H7 (cell line): ENCODE measurements at places on chromosomes 11 and 22. TPM values are rescaled to one million over a fixed set of nuclear protein-coding genes. Genes with fewer than 3 reads are reported as not detected.
A peak's percentile ranks its signal among the peaks of the same experiment; 100 is the strongest.

DNA sequence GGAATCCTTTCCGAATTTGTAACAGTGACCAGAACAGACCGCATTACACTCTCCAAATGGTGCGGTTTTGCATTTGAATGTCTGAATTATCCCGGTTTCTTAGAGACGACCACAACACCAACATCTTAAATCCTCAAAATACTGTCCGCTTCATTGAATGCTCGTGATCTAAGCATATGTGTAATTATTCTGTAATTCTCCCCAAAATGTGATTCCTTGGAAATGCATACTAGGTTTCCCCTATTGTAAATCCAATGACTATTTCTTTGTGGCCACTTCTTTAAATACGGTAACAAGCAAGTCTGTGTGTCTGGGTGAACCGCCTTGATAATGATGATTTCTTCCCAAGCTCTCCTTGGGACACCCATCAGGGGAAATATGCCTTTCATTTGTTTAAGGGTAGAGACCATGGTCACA, 87.3 kb upstream of the DBX1 start:
- DNase-seq = peak; percentile 5

DNA sequence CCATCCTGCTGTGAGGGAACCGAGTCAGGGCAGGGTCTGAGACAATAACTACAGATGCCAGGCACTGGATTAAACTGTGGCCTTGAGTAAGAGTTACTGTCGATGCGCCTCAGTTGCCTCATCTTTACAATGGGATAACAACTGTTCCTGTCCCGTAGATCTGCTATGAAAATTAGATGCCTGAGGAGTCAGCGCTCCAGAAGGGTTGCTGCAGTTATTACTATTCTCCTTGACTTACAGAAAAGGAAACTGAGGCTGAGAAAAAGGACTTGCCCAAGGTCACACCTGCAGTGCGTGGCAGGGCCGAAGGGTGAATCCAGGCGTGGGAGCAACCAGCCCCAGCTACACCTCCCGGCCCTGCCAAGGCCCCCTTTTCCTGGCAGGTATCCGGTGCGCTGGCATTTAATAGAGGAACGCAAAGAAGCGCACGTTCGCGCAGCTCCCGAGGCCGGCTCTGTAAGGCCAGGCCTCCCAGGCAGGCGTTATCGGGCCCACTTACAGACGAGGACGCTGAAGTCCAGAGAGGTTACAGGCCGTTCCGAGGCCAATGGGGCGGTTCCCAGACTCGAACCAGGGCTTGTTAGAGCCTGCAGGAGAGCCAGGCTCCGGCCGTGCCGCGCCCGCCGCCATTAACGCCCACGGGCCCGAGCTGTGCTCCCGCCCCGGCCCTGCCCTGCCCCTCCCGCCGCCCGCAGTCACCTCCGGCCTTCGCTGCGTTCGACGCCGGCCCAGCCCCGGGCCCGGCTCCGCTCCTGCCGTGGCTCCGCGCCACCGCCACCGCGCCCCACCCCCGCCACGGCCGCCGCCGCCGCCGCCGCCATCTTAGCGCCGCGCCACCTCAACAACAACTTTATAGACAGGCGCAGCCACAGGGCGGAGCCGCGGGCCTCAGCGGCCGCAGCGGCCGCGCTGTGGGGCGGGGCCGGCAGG, at the start of gene C11orf68:
C11orf68 (minus strand) TSS at position 852 of the 930 bp plus-strand sequence; CDS start at position 821, 31 bp downstream.
- DNase-seq = no peak

DNA sequence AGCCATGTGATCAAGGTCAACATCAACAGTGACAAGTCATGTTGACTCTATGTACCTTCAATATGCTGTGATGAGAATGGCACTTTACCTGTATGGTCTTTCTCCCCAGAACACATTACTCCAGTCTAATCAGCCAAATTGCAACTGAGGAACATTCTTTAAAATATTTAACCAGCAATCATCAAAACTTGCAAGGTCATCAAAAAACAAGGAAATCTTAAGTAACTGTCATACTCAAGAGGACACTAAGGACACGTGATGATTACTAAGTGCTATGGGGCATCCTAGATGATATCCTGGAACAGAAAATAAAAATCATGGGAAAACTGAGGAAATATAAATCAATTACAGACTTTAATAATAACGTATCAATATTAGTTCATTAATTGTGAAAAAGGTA, 118.9 kb downstream of the EFCAB6 start:
- DNase-seq = no peak

DNA sequence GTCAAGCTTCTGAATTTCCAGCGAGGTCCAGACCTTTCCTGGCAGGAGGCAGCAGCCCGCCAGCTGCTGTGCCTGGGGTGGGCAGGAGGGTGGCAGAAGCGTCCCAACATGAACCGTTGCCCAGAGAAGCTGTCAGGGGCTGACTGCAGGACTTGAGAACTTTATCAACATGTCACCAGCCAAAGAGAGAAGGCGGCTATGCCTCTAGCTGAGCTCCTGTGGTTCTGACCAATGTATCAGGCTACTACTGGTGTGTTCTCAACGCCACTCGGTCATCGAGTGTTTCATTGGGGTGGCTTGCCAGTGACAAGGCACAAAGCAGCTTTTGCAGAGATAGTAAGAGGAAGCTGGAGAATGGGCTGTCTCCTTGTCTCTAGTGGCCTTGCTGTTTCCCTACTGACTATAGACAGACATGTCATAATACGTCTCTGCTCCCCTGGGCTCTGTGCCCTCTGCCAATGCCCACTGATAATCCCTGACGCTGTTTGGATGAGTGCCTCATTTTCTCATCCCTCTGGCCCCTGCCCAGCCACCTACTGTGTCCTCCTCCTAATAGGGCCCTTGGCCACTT, 17.6 kb upstream of the ASCC2 start:
- no peak for DNase-seq

- no peak for DNase-seq
Observed at GRCh38 chr22:50242406-50242949, 2.3 kb downstream of the TUBGCP6 start.

DNA sequence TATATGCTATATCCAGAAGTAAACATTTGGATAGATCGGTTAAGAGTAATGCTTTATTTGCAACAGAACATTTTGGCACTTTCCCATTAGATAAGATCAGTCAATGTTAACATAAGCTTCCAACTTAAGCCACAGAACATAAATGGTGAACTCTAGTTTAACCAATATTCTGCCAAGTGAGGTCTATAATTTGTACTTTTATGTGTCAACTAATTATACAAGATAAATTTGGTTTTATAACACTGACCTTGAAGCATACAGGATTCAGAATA, 23.5 kb upstream of the BLID start:
- DNase-seq = no peak

- DNase-seq = no peak
Observed at GRCh38 chr11:111387363-111387762, 8.3 kb upstream of the POU2AF1 start.

DNA sequence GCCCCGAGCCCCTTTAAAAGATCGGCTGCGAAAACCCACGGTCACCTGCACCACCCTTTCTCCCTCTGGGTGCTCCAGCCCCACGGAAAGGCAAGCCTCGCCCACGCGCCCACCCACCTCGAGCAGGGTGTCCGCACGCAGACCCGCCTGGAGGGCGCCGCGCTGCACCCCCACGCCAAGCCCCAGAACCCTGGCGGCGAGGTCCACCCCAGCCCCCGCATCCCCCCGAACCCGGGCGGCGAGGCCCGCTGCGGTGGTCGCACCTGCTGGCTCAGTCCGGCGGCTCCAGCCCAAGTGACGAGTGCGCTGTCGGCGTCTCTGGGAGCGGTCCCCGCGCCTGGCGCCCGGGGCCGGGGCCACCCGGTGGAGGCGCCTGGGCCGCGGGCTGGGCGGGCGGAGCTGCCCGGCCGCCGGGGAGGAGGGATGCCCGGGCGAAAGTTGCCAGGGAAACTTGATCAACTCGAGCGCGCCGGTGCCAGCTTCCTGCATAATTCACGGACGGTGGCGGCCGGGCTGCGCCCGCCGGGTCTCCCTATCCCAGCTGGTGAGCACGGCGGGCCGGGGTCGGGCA, 1.1 kb downstream of the SHANK2 start:
- DNase-seq = peak; percentile 78

GRCh38 chr11:69699213-69699612, 4.6 kb downstream of the FGF19 start:
- peak; percentile 15 for DNase-seq

DNA sequence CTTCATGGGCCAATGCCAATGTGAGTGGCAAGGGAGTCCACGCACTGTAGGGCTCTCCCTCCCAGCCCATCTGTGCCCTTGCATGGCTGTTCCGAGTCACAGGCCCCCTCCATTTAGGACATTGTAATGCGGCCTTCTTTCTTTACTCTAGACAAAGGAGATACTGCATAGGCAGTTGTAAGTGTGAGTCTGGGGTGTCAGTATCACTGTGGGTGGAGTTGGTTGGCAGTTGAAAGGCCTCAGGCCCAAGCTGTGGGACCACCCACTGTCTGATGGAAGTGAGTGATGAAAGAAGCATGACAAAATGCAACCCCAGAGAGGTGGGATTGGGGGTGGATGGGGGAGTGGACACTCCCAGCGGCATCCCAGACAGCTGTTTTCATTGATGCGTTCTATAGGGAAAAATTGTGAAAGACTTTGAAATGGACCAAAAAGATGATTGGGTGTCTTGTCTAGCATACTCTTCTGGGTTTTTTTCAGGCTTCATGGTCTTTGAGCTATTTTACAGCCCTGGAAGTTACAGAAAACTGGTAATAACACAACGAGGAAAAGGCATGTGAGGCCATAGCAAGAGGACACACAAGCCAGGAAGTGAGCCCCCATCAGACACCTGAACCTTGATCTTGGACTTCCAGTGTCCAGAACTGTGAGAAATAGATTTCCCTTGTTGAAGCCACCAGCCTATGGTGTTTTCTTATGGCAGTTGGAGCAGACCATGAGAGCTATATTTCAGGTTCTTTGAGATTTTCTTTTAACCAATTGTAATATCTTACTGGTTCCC, 114.6 kb downstream of the NECTIN1 start:
- DNase-seq = peak; percentile 50

GRCh38 chr11:87572881-87573280, 535.1 kb downstream of the TMEM135 start:
- DNase-seq = no peak

GRCh38 chr11:124970925-124971324, 16.9 kb downstream of the CCDC15 start:
- peak; percentile 58 for DNase-seq

DNA sequence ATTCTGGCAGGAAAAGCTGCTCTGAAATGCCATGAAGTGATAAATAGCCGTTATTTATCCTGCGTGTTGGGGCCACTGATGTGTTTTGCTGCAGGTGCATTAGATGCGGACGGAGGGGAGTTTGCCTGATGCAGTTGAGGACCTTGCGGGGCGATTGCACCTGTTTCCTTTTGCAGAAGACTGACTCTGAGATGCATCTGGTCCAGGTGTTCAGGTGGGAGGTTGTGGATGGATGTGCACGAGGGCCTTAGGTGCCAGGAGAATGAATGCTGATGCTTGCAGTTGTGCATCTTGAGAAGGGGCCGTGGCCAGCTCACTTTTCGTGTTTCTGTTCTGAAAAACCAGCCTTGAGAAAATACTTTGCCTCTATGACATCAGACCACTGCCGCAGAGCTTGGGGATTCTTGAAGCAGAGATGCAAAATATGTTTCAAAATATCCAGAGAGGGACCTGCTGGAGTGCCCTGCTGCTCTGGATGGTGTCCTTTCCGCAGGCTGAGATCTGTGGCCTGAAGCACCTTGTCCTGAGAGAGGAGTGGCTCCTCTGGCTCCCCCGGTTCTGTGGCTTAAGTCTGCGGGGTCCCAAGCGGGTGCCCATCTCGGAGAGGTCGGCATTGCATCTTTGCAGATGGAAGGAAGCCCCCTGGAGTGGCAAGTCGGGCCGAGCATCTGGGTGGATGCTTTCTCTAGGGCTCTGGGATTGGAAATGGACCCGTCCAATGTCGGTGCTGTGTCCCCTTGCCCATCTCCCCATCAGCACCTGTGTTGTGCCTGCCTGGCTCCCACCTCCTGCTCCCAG, 1031.1 kb downstream of the TBC1D22A start:
- DNase-seq = no peak

GRCh38 chr11:68446046-68446725, 14.4 kb upstream of the PPP6R3 start:
- DNase-seq = no peak

DNA sequence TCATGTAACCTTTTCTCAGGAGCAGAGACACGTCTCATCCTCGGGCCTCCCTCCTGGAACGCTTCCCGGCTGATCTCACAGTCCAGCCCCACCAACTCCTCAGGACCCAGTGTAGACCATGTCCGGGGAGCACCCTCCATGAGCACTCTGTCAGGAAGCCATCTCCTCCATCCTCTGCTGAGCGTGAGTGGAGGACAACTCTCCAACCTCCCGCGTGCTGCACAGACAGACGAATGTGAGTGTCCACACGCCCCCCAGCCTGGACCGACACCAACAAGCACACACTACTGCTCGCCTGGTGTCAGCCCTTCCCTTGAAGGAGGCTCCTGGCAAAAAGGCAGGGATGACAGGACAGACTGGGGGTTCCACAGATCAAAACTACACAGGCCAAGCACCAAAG, 86.6 kb downstream of the SHANK2 start:
- no peak for DNase-seq

Gene GAL3ST1
- 8.4 and 11.9 TPM in 2 replicates for total RNA-seq

Gene MAPK1
- 54.5 and 55.5 TPM in 2 replicates for total RNA-seq

Gene EEF1G
- 1,781 and 1,948 TPM in 2 replicates for total RNA-seq

Gene TSPO
- 39.4 and 45.1 TPM in 2 replicates for total RNA-seq

Gene KCNQ1OT1
- 0.83 and 1.9 TPM in 2 replicates for total RNA-seq

Gene TBX1
- 6.2 and 6.7 TPM in 2 replicates for total RNA-seq

Gene DEPDC7
- total RNA-seq = 5.6 and 6.2 TPM in 2 replicates

Gene OR4A15
- total RNA-seq = not detected in 2 replicates

Gene CCDC83
- not detected in 2 replicates for total RNA-seq
